ENCODE measurements at places on chromosomes 6 and 20.

DNA sequence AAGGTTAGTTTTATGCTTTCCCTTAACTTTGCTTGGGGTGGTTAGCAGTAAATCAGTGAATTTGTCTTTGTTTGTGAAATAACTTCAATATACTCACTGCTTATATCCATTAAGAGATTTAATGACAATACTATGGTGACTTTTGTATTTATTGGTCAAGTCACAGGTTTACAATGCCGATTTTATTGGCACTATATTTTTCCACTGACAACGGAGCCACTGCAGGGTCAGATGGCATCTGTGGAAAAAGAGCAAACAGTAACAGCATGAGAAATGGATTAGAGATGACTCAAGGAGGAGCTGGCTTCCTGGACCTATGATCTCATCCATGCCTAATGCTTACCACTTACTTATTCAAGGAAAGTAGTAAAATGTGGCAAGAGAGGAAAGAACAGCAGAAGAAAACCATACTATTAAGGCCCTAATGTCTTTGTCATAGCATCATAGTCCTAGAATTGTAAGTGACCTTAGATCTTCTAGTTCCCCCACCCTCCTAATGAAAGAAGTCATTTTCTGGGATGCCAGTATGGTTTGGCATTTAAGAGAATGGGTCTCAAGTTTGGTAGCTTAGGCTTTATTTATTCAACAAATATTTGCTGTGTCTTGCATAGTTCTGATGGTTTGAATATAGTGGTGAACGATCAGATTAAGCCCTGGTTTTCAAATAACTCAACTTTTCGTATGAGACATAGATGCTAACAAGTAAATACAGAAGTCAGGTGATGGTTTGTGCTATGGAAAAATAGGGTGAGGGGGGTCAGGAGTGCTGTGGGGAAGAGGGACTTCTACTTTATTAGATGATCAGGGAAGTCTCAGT is 18.5 kb downstream of the RNF144B start:
- DNase-seq, result no peak

DNA sequence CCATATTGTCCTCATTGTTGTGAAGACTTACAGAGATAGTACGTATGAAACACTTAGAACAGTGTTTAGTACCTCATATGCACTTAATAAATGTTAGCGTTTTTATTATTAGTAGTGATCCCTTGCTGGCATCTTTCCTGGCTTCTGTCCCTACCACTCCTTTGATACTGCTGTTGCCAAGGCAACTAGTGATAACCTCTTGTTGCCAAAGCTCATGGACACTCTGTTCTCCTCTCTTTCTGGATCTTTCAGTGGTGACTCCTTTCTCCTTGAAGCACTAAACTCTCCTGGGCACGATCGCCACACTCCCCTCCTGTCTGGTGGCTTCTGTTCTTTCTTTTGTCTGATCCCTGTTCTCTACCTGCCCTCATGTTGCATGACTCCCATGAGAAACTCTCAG is 83.5 kb downstream of the FOXO3 start:
- DNase-seq, result no peak

- no peak for DNase-seq
Measured at GRCh38 chr6:131096786-131097185, 33.7 kb upstream of the EPB41L2 start.

GRCh38 chr20:63706027-63706695 is 1.6 kb downstream of the ARFRP1 start:
- no peak for DNase-seq

- DNase-seq, result no peak
Measured at GRCh38 chr6:12479881-12480280, 189.7 kb downstream of the EDN1 start.

GRCh38 chr6:106913676-106914280 is 60.8 kb downstream of the CD24 start:
- DNase-seq, result no peak

GRCh38 chr20:376750-377149 is 3.8 kb upstream of the TRIB3 start:
- no peak for DNase-seq

DNA sequence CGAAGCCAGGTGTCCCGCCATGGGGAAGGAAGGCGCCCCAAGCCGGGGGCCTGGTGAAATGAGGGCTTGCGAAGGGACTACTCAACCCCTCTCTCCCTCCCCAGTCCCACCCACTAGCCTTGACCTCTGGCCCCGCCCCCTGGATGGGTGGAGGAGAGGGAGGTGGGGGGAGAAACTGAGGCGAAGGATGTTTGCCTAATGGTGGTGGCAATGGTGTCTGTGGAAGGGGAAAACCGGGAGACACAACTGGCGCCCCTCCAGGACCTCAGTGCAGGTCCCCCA is at the start of gene POU5F1:
Gene POU5F1 (minus strand): TSS at position 83 of the 282 bp plus-strand sequence. CDS start 62 bp downstream, at position 21.
- no peak for DNase-seq

DNA sequence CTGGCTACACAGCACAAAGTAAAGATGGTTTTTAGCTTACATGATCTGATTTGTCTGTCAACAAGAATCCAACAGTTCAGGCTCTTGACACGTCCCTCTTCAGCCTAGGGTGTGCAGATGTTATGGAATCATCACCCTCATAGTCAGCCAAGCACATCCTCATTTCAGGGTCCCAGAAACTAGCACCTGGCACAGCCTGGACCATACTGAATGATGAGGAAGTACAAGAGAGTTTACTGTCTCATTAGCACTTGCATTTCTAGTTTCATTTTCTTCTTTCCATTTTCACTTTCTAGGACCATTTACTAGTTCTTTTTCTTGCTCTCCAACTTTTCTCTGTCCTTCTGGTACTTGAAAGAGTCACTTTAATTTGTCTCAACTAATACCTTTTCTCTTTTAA is 6.5 kb downstream of the RIPOR2 start:
- no peak for DNase-seq

DNA sequence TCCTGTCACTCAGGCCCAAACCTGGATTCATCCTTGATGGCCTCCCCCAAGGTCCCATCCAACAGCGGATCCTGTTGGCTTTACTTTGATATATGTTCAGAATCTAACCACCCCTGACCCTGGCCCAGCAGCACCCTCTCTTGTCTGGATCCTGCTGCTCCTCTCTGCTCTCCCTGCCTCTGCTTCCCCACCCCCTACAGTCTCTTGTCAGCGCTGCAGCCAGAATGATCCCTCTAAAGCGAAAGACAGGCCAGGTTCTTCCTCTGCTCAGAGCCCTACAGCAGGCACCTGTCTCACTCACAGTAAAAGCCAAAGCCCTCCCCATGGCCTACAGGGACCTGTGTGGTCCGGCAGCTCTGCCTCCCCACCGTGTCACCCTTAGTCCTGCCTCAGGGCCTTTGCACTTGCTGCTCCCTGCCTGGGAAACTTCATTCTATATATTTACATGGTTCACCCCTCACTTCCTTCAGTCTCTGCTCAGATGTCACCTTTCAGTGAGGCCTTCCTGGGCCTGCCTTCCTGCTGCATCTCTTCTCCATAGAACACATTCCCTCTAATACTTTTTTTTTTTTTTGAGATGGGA is 37.4 kb upstream of the KCNB1 start:
- no peak for DNase-seq

GRCh38 chr6:138230759-138231380 is 12.6 kb upstream of the PBOV1 start:
- DNase-seq, result no peak

GRCh38 chr6:29255530-29255929 is 46.0 kb upstream of the OR14J1 start:
- no peak for DNase-seq

DNA sequence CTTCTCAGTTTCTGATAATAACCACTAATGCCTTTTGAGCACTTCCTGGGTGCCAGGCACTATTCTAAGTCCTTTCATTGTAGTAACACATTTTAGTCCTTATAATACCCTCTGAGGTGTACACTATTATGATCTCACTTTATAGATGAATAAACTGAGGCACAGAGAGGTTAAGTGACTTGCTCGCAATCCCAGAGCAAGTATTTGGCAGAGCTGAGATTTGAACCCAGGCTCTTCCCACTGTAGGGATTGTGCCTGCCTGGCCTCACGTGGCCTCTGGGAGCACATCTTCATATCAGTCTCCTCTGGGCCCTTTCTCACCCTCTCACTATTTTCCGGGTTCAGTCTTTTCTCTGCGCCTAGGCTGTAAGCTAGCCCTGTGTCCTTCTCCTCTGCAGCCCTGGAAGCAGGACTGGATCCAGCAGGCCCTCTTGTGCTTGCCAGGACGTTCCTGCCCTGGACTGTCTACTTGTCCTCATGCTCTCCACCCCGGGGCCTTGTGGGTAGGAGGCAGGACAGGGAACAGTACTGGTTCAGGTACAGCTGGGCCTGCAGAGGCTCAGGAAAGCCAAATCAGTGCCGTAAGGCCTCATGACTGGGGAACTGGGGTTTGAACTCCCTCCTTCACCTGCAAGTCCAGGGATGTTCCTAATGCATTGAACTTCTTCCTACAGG is 139.6 kb downstream of the VEGFA start:
- no peak for DNase-seq

DNA sequence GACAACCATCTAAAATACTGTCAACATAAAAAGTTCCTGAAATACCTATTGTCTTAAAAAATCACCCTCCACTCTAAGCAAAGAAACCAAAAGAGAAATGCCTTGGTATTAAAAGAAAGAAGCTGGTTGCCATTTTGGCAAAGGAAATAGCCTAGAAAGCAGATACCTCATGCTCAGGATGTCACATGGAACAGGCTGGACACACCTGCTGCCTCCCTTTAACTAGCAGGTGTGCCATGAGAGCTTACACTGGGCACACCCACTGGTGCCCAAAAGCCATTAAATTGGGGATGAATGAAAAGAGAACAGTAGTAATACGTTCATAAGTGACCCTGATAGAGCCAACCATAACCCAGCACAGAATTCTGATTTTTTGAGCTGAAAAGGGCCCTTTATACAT is 1.5 kb downstream of the SLC23A2 start:
- no peak for DNase-seq

GRCh38 chr6:125307964-125308615 is 6.3 kb upstream of the HDDC2 start:
- no peak for DNase-seq

DNA sequence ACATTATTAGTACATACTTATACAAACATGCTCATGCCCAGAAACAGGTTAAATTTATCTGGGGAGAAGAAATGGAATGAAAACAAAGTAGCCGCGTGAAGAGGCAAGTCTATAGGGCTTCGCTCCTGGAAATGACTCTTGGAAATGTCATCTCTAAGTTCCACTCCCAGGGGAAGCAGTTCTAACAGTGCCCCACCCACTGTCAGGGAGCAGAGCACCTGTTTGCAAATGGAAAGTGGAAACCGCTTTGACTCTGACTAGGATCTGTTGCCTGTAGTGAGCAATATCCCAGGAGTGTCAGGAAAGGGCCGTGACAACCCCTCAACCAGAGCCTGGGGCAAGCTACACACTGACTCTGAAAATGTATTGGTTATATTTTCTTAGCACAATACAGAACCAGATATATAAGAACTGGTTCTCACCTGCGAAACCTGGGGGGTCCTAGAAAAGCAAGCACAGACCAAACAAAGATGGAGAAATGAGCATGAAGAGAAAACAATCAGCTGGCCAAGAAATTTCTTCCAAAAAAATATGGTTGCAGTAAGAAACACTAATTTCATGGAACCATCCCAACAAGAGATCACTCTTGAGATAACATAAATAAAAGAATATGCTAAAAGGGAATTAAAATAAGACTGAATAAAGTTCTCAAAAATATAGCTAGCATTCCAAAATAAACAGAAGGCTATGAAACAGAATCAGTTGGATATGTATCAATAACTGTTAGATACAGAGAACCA is 47.5 kb upstream of the CRISP1 start:
- no peak for DNase-seq

- DNase-seq, result no peak
Measured at GRCh38 chr6:95978230-95978629, 37.5 kb upstream of the FUT9 start.

DNA sequence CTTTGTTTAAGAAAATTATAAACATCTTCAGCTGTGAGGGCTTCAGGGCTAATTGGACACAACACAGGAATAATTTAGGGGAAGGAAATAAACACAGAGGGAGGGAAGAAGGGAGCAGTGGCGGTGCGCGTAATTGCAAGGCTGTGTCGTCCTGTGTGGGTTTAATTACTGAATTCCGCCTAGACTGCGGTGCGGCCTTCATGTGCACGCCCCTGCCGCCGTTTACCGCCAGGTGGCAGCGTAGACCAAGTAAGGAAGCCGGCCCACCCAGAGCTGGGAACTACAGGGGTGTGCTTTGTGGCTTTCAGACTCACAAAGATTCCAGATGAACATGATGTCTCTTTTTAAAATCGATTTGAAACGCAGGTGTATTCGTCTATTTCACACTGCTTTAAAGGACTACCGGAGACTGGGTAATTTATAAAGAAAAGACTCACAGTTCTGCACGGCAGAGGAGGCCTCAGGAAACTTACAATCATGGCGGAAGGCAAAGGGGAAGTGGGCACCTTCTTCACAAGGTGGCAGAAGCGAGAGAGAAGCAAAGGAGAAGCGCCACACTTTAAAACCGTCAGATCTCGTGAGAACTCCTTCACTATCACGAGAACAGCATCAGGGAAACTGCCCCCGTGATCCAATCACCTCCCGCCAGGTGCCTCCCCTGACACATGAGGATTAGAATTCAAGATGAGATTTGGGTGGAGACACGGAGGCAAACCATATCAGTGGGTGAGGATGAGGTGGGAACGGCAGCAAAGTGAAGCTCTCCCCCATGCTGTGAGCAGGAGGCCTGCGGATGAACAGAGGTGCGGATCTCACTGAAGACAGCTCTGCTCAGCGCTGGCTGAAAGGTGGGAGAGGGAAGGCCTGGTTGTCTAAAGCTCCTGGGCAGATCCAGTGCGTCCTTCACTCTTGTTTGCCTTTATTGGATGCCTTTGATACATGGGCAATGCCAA is 222.0 kb upstream of the PDE10A start:
- DNase-seq, result peak; percentile 57

DNA sequence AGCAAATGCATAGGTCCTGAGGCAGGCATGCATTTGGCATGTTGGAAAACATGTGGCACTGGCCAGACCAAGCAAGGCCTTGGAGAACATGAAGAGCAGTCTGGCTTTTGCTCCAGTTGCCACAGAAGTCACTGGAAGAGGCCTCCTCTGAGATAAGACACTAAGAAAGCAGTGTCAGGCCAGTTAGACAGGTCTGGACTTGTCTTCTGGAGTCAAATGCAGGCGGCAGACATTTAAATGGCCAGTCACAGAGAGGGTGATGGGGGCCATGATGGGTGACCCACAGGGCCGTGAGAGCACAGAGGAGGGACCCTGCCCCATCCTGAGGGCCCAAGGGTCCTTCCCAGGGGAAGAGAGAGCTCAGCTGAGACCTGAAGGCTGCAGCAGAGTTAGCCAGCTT is 26.7 kb upstream of the ADA start:
- DNase-seq, result no peak

- no peak for DNase-seq
Measured at GRCh38 chr20:58440021-58440767, 51.2 kb downstream of the VAPB start.

- no peak for DNase-seq
Measured at GRCh38 chr6:4999586-4999985, 4.3 kb downstream of the RPP40 start.

DNA sequence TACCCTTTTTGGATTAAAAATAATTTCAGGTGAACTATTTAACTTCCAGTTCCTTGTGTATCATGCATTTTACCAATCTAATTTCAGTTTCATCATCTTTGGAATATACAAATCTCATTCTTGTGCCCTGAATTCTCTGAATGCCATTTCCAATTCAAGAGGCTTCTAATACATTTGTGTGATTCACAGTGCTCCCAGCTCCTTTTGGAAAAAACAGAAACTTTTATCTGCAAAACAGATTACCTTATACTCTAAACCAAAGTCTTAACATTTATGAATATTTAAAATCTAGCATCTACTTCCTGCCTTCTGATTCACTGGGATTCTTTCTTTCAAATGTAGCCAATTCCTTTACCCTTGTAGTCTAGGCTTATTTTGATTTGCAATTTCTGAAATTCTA is 11.1 kb upstream of the PEX7 start:
- DNase-seq, result no peak
